GM23248 (cell line): ENCODE measurements at places on chromosomes 5 and 9. TPM values are rescaled to one million over a fixed set of nuclear protein-coding genes. Genes with fewer than 3 reads are reported as not detected.

The SLC2A8 gene
- 9.9 and 11.9 TPM in 2 replicates for total RNA-seq

DNA sequence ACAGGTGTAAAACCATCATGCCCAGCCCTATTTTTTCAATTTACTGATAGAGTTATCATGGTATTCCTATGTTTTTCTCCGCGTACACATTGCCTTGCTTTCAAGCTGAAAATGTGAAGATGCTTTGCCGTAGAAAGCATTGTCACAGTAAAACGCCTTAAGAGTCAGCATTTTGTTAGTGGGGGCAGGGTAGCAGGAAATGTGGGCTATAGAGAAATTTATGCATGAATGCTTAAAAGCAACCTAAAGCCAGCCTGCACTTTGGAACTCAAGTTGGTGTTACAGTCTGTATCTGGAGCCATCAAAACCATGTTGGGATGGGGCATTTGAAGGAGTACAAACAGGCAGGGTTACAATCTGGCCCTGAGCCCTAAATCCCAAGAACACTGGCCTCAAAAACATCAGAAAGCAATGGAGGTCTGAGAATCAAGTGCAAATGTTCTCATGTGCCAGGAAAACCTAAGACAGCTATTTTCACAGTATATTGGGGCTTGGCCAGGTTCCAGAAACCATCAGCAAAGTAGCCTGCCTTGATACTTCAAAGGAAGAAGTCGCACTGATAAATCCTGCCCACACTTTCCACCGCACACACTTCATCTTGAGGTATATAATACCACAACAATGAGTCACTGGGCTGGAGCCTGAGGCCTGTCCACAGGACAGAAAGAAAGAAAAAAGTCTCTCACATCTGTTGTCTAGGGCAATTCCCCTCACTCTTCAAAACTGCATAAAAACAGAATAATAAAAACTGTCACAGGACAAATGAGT, 313.8 kb downstream of the ENC1 start:
- peak; percentile 90 for DNase-seq

DNA sequence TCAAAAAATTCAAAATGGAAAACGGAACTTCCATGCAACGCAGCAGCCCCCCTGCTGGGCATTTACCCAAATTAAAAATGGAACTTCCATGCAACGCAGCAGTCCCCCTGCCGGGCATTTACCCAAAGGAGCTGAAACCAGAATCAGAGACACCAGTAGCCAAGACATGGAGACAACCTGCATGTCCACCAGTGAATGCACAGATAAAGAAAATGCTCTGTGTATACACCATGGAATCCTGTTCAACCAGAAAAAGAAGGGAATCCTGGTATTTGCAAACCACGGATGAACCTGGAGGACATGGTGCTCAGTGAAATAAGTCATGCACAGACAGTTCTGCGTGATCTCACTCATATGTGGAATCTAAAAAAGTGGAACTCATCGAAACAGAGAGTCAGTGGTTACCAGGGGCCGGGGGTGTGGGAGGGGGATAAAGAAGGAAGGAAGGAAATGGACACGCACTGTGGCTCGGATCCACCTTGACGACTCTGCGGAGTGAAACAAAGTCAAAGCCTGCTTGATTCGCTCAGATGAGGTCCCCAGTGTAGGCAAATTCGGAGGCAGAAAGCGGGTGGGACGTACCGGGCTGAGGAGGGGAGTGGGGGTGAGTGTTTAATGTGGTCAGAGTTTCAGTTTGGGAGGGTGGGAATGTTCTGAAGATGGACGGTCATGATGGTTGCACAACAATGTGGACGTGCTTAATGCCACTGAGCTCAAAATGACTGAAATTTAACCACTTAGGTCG, 40.2 kb upstream of the EXOC3 start:
- no peak for DNase-seq

The GPR150 gene
- total RNA-seq, result 1.1 TPM in 1 of 2 replicates, not detected in the other

The CD14 gene
- 1.9 and 6.1 TPM in 2 replicates for total RNA-seq

GRCh38 chr5:128674837-128675446, 136.9 kb upstream of the FBN2 start:
- peak; percentile 57 for DNase-seq

DNA sequence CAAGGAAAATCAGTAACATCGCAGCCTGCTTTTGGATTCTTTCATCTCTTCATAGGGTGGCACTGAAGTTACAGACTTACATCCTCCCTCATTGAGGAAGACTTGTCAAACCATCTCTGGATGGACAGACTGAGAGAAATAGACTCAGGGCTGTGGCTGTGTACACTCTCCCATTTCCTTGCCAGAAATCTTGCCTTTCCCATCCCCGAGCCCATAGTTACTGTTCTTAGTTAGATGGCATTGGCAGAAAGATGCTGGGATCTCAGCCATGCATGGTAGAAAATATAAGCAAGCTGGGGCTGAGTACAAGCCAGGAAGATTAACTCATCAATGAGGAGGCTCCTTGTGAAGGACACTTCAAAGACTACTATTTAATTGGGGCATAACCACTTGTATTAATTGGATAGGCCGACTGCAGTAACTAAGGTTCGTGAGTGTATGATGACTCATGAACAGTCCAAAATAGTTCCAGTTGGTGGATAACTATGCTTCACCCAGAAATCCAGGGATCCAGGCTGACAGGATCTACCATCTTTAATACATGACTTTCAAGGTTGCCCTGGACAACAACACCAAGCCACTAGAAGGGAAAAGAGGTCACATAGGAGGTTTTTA, 137.9 kb downstream of the TMEM38B start:
- DNase-seq, result no peak

- no peak for DNase-seq
These were observed 286.5 kb downstream of the EFNA5 start for GRCh38 chr5:107384256-107384655.

The RPL37 gene
- 33.8 and 46.0 TPM in 2 replicates for total RNA-seq

- peak; percentile 16 for DNase-seq
These were observed 38.0 kb upstream of the RETREG1 start for GRCh38 chr5:16654647-16655334.

The ARSI gene
- total RNA-seq, result 4.2 and 4.3 TPM in 2 replicates

DNA sequence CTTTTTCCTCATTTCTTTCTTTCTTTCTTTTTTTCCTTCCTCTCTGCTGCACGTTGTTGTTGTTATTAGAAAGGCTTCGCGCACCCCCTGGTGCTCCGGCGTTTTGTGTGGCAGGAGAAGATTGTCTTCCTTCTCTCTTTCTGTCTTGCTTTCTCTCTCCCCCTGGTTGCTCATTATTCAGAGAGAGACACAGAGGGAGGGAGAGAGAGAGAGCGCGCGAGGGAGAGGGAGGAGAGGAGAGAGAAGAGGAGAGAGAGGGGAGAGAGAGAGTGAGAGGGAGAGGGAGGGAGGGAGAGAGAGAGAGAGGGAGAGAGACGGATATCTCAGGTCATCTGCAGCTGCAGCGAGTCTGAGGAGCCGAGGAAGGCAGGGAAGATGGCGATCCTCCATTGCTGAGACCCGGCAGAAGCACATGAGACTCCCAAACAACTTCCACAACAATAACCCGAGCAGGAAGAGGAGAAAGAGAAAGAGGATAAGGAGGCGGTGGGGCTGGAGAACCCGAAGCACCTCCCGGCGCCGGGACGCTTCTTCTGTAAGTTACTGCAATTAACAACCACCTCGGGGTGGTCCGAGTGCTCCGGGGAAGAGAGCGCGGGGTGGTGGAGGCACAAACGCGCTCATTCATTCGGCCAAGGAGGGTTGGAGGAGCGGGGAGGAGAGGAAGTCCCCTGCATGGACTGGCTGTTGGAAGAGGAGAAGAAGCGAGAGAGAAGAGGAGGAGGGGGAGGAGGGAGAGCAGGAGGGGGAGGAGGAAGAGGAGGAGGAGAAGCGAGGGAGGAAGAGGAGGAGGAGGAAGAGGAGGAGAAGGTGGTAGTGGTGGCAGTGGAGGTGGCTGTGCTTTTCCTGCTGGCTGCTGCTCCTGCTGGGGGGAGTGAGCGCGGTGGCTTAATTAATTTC, at the start of gene ZNF462:
ZNF462 (plus strand) TSS at position 346 of the 900 bp plus-strand sequence. CDS start 60,218 bp downstream, outside the sequence.
- DNase-seq, result peak; percentile 61

The CD274 gene
- total RNA-seq, result 4.2 and 4.3 TPM in 2 replicates

- DNase-seq, result no peak
These were observed 12.9 kb downstream of the NLN start for GRCh38 chr5:65734921-65735320.

The KDM3B gene
- total RNA-seq, result 26.8 and 28.3 TPM in 2 replicates

GRCh38 chr5:109931049-109931780, 241.5 kb downstream of the MAN2A1 start:
- DNase-seq, result no peak

DNA sequence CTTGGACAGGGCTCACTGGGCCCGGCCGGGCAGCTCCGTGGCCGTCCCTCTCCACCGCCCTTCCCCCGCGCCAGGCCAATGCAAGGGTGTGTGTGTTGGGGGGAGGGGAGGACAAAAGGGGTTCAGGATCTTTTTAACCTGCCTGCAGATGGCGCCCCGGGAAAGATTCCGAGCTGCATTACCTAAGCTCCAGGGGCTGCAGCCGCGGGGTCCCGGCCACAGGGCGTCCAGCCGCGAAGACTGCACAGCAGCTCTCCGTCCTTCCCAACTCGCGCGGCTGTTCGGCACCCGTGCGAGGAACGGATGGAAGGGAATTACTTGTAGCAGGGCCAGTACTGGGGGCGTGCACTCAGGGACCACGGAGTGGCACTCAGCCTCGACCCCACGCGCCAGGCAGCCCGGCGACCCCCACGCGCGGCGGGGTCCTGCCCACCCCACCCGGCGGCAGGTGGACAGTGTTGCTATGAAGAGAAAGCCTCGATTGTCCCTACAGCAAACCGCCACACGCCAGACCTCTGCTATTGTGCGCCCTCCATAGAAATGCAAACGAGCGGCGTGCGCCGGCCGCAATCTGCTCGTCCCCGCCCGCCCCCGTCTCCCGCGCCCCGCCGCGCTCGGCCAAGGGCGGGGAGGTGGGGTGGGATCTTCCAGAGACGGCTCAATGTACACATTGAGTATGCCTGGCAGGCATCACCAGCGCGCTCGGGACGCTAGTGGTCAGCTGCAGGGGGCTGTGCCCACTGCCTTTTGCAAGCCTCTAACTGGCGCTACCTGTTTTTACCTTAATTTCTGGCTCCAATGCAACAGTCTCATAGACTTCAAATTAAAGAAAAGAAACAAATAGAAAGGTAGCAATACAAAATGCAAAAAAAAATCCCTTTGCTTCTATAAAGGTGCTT, 796 bp upstream of the GADD45G start:
- peak; percentile 41 for DNase-seq

DNA sequence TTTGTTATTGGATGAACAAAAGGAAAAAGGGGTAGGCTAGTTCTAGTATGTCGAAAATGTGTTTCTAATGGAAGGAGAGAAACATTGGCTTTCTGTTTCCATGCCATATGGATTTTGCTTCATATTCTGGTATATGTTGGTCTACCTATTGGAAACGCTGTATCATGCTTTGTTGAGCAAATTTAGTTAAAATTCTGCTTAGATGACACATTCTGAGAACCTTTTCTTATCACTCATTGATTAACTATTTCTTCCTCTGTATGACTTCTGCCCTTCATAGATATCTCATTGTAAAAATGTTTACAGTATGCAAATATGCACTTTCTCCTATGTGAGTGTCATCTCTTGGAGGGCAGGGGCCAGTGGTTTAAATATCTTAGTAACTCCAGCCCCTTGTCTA, 68.8 kb upstream of the GPR151 start:
- DNase-seq, result no peak

DNA sequence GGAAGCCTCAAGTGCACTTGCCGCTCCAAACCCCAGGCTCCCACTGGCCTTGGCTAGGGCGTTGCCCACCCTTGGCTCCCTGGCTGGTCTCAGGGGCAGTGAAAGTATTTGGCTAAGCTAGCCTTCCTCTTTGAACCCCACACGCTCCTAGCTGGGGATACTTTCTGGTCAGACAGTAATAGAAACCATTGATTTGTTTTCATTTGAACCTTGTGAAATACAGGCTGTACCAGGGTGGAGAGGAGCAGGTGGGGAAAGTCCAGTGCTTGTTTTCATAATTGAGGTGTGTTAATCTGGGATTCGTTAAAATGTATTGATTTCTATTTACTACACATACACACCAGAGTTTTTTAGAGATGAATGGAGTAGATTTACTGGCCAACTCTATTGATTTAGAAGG, 45.9 kb upstream of the TRMT10B start:
- DNase-seq, result no peak

- DNase-seq, result no peak
These were observed 440.7 kb downstream of the NFIB start for GRCh38 chr9:13873203-13873602.

DNA sequence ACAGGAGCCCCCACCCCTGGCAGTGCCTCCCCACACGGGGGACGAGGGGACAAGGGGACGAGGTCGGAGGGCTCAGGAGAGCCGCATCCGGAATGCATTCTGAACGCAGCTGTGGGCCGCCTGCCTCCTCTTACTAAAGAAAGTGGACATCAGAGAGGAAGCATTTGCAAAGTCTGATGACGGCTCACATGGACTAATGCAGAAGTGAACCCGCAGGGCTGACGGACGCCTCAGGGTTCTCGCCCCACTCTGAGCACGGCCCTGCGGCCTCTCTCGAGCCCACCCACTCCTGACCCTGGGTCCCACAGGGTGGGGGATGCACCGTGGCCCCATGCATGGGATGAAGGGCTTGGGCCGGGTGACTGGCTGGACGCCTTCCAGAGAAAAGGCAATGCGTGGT, 5.9 kb downstream of the LPCAT1 start:
- no peak for DNase-seq

- peak; percentile 94 for DNase-seq
These were observed 46.5 kb downstream of the SH3PXD2B start for GRCh38 chr5:172407822-172408221.

DNA sequence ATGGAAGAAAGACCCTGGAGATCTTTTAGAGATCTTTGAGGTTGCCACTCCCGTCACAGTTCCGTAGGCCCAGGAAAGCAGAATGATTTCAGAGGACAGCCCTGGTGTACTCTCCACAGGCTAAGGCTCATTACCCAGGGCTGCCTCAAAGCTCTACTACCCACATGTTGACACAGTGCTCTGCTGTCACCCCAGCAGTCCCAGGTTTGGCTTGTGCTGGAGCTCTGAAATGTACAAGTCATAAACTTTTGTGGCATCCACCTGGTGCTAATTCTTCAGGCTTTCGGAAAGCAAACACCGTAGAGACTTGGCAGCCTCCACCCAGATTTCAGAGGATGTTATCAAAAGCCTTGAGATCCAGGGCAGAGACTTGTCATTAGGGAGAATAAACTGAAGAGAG, 136.5 kb downstream of the MTRR start:
- no peak for DNase-seq

The NPR3 gene
- 87.1 and 97.0 TPM in 2 replicates for total RNA-seq

- peak; percentile 1 for DNase-seq
These were observed 112.5 kb downstream of the FAM174A start for GRCh38 chr5:100647461-100648230.

DNA sequence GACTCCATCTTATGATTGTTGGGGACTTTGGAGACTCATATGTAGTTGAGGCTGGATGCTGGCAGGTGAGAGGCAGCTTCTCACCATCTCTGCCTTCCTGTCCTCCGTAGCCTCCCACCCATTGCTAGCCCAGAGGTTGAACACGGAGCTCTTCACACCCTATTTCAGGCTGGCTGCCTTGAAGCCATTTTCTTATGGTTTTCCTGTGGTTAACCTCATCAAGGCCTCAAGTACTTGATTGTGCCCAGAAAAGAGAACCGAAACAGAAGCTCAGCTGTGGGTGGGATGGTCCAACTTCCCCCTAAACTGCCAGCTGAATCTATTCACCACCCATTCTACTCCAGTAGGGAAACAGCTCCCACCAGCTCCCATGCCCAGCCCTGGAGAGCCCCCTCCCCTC, 102.9 kb downstream of the LIFR start:
- no peak for DNase-seq
